GM19239 (cell line): ENCODE measurements at places on chromosomes 3 and 15.

- no peak for DNase-seq
Measured at GRCh38 chr15:38648121-38648843, 83.7 kb upstream of the RASGRP1 start.

DNA sequence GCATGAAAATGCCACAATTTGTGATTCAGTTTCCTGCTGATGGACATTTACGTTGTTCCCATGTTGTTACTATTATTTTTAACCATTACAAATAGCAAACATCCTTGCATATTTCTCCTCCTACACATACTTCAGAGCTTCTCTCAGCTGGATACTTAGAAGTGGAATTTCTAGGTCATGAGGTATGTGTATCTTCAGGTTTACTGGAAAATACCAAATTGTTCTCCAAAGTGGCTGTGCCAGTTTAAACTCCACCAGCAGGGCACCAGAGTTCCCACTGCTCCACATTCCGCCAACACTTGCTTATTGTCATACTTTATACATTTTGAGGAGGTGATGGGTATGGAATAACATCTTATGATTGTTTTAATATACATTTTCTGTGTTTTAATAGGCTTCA lies 45.7 kb downstream of the PRR23E start:
- DNase-seq = no peak

DNA sequence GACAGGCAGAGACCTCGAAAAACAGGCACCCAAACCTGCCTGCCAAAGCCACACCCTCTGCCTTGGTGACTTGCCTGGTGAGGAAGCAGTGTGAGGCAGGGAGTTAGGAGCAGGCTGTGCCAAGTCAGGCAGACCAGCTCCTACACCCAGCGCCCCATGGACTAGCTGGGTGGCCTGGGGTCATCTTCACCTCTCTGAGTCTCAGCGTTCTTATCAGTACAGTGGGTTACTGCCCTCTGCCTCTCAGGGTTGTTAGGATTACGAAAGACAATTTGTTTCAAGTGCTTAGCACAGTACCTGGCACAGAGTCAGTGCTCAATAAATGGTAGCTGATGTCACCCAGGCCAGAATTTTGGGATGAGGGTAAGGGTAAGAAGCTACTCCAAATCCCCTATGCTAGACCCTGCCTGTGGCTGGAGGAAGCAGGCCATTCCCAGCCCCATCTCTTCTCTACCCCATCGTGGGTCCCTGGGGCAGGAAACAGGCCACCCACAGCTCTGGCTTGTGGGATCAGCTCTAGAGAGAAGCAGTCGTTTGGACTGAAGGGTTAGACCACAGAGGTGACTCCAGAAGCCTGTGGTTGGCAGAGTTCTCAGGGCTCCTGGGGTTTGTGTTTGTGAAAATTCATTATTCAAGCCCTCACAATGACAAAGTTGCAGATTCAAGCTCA lies 10.1 kb downstream of the SLC51B start:
- no peak for DNase-seq

- no peak for DNase-seq
Measured at GRCh38 chr3:176776622-176777175, 420.6 kb downstream of the TBL1XR1 start.

GRCh38 chr3:37041546-37042195 lies 48.4 kb downstream of the MLH1 start:
- no peak for DNase-seq

DNA sequence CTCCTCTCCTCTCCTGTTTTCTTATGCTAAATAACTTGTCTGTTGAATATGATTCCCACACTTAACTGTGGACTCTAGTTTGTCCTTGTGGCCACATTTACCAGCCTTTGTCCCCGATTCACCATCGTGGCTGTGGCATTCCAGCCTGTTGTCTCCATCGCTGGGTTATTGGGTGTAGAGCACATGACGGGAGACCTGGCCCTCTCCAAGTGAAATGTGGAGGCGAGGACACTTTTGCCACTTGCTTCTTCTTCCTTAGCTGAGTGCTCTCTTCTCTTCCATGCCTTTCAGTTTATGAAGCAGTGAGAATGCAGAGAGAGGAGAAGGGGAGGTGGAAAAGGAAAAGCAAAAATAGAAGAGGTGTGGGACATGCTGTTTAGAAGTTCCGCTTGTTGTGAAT lies 61.5 kb upstream of the SAMMSON start:
- no peak for DNase-seq

DNA sequence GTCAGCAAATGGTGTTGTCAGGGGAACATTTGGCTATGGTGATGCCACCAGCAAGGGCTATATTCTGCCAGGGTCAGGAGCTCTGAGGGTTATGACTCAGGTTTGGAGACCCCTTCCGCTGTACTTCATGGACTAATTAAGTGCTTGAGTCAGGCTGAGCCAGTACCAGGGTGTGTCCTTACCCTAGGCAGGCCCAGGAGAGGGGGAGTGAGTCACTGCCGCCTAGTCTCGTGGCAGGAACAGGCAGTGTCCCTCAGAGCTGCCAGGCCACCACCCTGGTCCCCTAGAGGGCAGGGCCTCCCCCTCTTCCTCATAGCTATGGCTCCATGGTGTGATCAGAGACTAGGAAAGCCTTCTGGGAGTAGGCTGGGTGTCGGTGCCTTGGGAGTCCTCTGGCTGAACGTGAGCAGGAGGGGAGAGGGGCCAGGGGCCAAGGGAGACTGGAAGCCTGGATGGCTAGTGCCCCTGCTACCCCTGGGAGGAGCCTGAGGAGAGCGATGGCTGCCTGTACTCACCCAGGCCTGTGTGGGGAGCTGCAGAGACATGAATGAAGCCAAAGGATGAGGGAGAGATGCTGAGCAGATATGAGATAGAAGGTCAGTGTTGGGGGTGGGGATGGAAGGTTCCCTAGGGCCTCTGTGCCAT lies 10.6 kb downstream of the MAPKAPK3 start:
- no peak for DNase-seq

DNA sequence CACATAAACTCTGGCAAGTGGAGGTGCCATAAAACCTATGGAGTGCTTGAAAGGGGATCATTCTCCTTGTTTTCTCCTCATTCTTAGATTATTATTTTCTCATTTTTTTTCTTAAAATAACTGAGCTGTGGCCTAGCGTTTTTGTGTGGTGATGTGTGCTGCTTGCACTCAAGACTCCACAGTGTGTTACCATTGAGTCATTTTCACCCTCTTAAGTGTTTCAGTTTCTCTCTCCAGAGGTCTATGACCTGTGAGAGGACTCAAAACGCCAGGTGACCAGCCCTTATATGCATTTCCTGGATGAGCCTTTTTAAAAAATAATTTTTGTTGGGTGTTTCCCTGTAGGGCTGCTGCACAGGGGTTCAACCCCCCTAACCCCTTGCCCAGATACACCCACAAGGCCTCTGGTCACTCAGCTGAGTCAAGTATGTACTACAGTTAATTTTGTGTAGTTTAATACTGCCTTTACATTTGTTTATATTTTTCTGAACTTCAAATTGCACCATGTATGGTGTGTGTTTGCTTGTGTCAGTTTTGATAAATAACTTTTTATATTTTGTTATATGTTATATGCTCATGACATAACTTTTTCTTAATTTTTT lies 15.4 kb upstream of the BTLA start:
- DNase-seq = peak; percentile 32

- DNase-seq = no peak
Measured at GRCh38 chr3:184531626-184532280, 29.8 kb upstream of the EPHB3 start.

DNA sequence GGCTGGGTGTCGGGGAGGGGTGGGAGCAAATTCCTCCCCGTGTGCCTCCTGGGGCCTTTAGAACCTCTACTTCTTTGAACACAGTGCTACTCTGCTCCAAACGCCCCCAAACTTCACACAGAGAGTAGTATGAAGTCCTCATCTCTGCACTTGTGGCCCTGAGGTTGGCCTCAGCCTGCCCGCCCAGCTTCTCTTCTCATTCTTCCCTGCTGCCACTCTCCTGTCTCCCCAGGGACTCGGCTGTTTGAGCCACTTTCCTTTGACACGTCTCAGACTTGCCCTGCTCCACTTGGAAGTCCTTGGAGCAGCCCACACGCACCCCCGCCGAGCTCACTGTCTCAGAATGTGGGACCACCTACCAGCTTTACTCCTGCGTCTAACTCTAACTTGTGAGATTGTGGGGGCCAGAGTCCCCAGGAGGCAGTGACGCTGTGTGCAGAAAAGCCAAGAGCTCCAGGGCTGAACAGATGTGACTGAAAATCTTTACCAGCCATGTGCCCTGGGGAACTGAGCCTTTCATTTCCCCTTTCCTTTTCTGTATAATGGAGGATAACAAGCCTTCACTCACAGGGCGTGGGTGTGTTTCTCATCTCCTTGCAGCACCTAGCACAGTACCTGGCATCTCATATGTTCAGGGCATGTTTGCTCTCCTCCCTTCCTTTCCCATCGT lies 233.6 kb upstream of the CTDSPL start:
- DNase-seq = no peak

DNA sequence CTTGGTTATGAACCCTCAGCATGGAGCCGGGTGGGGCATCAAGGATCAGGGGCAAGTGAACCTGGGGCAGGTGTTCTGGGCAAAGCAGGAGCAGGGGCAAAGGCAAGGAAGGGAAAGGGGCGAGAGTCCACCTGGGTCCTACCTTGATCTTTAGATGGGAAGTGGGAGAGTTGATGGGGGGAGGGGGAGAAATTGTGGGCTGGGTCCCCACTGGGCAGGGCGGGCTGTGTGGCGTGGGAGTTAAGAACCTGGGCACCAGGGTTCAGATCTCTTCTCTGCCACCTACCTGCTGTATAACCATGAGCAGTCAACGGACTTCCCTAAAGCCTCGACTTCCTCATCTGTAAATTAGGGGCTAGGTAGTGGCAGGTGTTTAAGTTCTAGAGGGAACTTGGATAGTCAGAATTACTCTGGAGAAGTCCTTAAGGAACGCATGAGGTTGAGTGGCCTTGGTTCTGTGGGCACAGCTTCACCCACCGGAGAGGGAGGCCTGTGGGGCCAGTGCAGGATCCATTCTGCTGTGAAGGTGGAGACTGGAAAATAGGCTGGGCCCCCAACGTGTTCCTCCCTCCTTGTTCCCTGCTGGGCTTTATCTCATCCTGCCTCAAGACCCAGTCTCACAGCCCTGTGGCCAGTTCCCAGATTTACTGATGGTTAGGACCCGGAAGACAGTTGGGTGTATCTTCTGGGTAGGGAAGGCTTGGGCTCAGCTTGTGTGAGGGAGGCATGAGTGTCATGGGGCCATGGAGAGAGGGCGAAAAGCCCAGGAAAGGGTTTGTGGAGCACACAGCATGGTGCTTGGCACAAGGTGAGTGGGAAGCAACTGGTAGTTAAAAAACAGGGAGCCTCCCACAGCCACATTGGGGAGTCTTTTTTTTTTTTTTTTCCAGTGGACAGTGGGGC lies 90.6 kb downstream of the EEFSEC start:
- DNase-seq = no peak

DNA sequence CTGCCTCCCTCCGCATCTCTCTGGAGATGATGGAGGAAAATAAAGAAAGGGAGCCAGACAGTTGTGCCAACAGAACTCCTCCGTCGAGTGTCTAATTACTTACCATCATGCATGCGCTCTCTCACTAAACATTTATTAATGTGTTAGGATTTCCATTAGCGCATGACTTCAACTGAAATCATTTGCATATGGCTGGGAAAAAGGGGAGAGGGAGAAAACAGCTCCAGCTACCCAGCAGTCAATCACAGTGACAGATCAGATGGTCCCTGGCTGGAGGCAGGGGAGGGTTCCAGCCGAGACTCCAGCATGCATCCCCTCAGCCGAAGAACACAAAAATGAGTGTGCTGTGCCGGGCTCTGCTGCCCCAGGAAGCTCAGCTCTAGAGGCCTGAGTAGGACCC lies 6.8 kb upstream of the RHO start:
- no peak for DNase-seq

DNA sequence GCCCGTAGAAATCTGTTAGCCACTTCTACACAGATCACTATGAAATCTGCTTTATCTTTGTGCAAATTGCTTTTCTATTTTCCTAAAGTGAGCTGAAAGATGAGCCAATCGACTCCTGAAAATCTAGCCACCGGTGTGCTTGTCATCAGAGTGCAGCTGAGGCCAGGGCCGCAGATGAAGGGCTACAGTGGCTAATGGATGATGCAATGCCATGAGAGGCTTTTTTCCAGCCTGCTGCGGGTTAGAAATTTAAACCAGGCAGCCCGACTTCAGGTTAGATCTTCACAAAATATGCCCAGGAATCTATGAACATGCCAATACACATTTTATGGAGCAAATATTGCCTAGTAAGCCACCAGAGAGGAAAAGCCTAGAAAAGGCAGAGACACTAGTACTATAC lies 948.2 kb upstream of the CFAP20DC start:
- no peak for DNase-seq

DNA sequence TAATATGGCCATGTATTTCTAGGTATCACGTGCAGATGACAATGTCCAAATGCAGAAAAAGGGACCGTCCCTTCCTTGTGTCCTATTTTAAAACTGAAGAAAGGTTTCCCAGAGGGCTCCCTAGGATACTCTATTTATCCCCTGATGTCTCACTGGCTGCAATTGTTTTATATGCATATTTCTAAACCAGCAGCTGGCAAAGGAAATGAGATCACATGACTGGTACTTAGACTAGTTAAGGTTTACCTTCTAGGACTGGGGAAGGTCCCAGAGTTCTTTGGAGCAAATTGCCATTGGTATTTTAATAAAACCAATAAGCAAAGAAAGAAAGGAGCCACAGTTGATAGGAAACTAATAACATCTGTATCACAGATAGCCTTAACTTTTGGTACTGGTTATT lies 29.5 kb downstream of the GTF2E1 start:
- DNase-seq = no peak

- no peak for DNase-seq
Measured at GRCh38 chr3:133361435-133361834, 38.4 kb upstream of the BFSP2 start.

DNA sequence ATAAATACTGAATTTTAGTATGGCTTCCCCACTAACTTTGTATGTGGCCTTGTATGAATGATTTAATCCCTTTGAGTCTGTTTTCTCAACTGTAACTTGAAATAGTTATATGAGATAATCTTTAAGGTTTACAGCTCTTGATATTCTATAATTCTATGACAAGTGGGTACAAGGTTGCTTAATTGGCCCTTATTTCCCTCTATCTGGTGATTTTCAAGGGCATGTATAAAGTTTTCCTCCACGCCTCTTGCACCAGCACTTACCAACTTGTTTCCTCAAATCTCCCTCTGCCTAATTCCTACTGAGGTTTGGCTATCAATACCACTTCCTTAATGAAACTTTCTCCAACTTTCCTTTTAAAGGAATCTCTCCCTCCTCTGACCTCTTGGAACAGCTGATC lies 112.9 kb downstream of the ISL2 start:
- no peak for DNase-seq

GRCh38 chr3:152961323-152961722 lies 126.4 kb downstream of the P2RY1 start:
- DNase-seq = no peak

GRCh38 chr3:13277196-13277813 lies 142.8 kb downstream of the NUP210 start:
- DNase-seq = no peak

DNA sequence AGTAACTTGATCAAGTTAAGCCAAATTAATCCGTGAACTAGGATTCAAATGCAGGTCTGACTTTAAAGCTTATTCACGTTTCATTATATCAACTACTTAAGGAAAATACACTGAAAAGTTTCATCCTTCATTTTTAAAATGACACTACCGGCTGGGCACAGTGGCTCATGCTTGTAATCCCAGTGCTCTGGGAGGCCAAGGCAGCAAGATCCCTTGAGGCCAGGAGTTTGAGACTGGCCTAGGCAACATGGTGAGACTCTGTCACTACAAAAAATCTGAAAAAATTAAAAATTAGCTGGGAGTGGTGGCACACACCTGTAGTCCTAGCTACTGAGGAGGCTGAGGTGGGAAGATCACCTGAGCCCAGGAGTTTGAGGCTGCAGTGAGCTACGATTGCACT lies 3.7 kb downstream of the RUBCN start:
- DNase-seq = no peak

GRCh38 chr3:182258538-182259177 lies 534.6 kb upstream of the ATP11B start:
- no peak for DNase-seq
